ENCODE measurements at places on chromosomes 2 and 18. TPM values are rescaled to one million over a fixed set of nuclear protein-coding genes. Genes with fewer than 3 reads are reported as not detected.

Gene DYSF
- 51.8 TPM for total RNA-seq

Gene RESP18
- total RNA-seq = not detected

DNA sequence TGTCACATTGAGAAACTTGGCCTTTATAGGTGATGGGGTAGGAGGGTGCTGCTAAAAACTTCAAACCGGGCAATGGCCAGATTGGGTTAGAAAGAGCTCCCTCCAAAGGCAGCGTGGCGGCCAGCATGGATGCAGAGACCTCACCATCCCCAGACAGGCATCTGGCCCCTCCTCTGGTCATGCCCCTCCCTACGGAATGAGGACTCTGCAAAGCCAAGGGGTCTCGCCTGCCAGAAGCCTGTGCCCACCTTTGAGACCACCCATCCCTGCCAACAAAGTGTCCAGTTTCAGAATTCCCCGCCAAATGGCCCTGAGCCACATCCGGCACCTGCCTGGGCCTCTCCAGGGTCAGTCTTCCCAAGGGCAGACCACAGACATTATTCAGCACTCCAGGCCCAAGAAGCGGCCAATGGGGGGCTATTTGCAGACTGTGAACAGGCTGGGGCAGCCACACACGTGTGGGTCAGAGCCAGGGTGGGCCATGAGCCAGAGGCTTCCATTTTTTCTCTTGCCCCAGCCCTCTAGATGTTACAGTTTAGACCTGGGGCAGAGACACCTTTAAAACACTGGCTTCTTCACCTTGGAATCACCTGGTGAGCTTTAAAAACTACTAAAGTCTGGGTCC, 4.2 kb upstream of the ATP6V1B1 start:
- H3K27ac ChIP-seq = no peak overlapping the region
- no peak overlapping the region for H3K4me3 ChIP-seq
- H3K4me1 ChIP-seq = no peaks in the 10 kb centered on the region
- no peaks in the 10 kb centered on the region for H3K36me3 ChIP-seq
- no peak for DNase-seq
- H3K27me3 ChIP-seq = no peaks in the 10 kb centered on the region

GRCh38 chr2:9547262-9547991, 8.2 kb downstream of the ADAM17 start:
- no peaks in the 10 kb centered on the region for H3K27me3 ChIP-seq
- H3K36me3 ChIP-seq = no peaks in the 10 kb centered on the region
- peaks cover 73% of the 10 kb centered on the region for H3K4me1 ChIP-seq
- H3K4me3 ChIP-seq = no peak overlapping the region

- no peak for DNase-seq
- H3K4me1 ChIP-seq = no peaks in the 10 kb centered on the region
- H3K4me3 ChIP-seq = no peak overlapping the region
- H3K27ac ChIP-seq = no peak overlapping the region
- H3K27me3 ChIP-seq = no peaks in the 10 kb centered on the region
Observed at GRCh38 chr2:129167456-129167855, 812.0 kb upstream of the RAB6C start.

GRCh38 chr18:74063557-74063956, 84.1 kb downstream of the FBXO15 start:
- H3K4me3 ChIP-seq = no peak overlapping the region
- no peaks in the 10 kb centered on the region for H3K27me3 ChIP-seq
- no peaks in the 10 kb centered on the region for H3K36me3 ChIP-seq
- no peak overlapping the region for H3K27ac ChIP-seq
- H3K4me1 ChIP-seq = no peaks in the 10 kb centered on the region
- no peak for DNase-seq

DNA sequence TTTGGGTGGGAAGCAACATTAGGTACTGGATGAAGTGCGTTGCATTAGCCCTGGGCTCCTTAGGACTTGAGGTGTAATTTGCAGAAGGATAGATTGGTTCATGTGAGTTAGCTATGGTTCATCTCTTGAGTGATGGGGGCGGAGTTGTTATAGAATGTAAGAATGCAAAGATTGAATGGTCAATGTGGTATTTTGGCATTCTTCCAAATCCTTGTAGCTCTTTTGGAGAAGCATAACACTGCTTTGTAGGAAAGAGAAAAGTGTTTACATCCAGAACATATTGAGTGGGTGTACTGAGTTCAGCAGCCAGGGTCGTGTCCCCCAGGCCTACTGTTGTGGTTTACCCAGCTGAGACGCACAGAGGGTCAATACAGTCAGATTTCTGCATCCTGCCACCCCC, 173.5 kb downstream of the FMNL2 start:
- no peaks in the 10 kb centered on the region for H3K27me3 ChIP-seq
- DNase-seq = no peak
- no peak overlapping the region for H3K27ac ChIP-seq
- peaks cover 14% of the 10 kb centered on the region for H3K4me1 ChIP-seq
- no peak overlapping the region for H3K4me3 ChIP-seq

- no peaks in the 10 kb centered on the region for H3K4me1 ChIP-seq
- no peaks in the 10 kb centered on the region for H3K36me3 ChIP-seq
- no peaks in the 10 kb centered on the region for H3K27me3 ChIP-seq
- H3K27ac ChIP-seq = no peak overlapping the region
Observed at GRCh38 chr18:60981682-60982328, 351.4 kb upstream of the CDH20 start.

- no peak overlapping the region for H3K27ac ChIP-seq
- no peak overlapping the region for H3K4me3 ChIP-seq
- DNase-seq = no peak
- peaks cover 10% of the 10 kb centered on the region for H3K4me1 ChIP-seq
- H3K36me3 ChIP-seq = peaks cover 2% of the 10 kb centered on the region
Observed at GRCh38 chr2:68590702-68591101, 52.7 kb upstream of the PROKR1 start.

- H3K4me3 ChIP-seq = no peak overlapping the region
- no peaks in the 10 kb centered on the region for H3K27me3 ChIP-seq
- no peak for DNase-seq
- H3K4me1 ChIP-seq = no peaks in the 10 kb centered on the region
- H3K27ac ChIP-seq = no peak overlapping the region
Observed at GRCh38 chr2:75261923-75262322, 62.6 kb upstream of the TACR1 start.

DNA sequence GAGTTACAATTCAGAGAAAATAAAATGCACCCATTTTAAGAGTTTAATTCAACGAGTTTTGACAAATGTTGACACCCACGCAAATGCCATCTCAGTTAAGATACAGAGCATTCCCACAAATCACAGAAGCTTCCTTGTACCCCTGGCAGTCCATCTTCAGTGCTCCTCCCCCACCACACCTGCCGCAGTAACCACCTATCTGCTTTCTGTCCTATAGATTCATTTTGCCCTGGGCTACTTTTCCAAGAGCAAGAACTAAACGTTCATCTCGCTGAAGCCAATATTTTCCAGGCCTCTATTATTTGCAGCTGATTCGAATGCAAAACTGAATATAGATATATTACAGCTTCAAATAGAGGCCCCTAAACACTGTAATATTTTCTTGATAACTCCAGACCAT, 13.4 kb upstream of the HPCAL1 start:
- no peak overlapping the region for H3K4me3 ChIP-seq
- no peak overlapping the region for H3K27ac ChIP-seq
- H3K36me3 ChIP-seq = no peaks in the 10 kb centered on the region
- DNase-seq = no peak
- peaks cover 20% of the 10 kb centered on the region for H3K4me1 ChIP-seq
- H3K27me3 ChIP-seq = no peaks in the 10 kb centered on the region
